ENCODE measurements at places on chromosomes 7 and 10. TPM values are rescaled to one million over a fixed set of nuclear protein-coding genes. Genes with fewer than 3 reads are reported as not detected.

Gene SLC26A4
- total RNA-seq, result 3.5 TPM

Gene HOXA3
- not detected for total RNA-seq

Gene KLF14
- total RNA-seq, result not detected

Gene ASB15
- total RNA-seq, result not detected

All from T-helper 2 cell treated with Interferon-gamma antibody and Interleukin-4, amounts not matched to agents 100 ng/mL and 5 ng/mL, for 36 hours (primary cell).